Right ventricle myocardium inferior (tissue), 1 donor: ENCODE measurements at places on chromosomes 7 and 10. TPM values are rescaled to one million over a fixed set of nuclear protein-coding genes. Genes with fewer than 3 reads are reported as not detected.

WDFY4 gene
- total RNA-seq: 2.5 TPM

ADRB1 gene
- 63.1 TPM for total RNA-seq

INA gene
- total RNA-seq: not detected

PIP gene
- not detected for total RNA-seq

PDZD7 gene
- 0.22 TPM for total RNA-seq

HKDC1 gene
- total RNA-seq: not detected

BUB3 gene
- total RNA-seq: 37.7 TPM

C10orf62 gene
- total RNA-seq: 0.97 TPM

ADAM22 gene
- total RNA-seq: 1.2 TPM

COL13A1 gene
- total RNA-seq: 1.0 TPM

OPN4 gene
- total RNA-seq: 0.41 TPM

EBLN1 gene
- not detected for total RNA-seq

GPR37 gene
- not detected for total RNA-seq

SPDYE9 gene
- not detected for total RNA-seq

ADRA2A gene
- total RNA-seq: 1.0 TPM

TAS2R5 gene
- 0.27 TPM for total RNA-seq

TMEM213 gene
- not detected for total RNA-seq

ZNF487 gene
- 2.7 TPM for total RNA-seq

GRB10 gene
- total RNA-seq: 34.7 TPM

ZPBP gene
- total RNA-seq: not detected
